Fibroblast of lung (primary cell): ENCODE measurements at places on chromosomes 2 and 18. TPM values are rescaled to one million over a fixed set of nuclear protein-coding genes. Genes with fewer than 3 reads are reported as not detected.
A peak's percentile ranks its signal among the peaks of the same experiment; 100 is the strongest.

The CAPN13 gene
- polyA plus RNA-seq, result not detected in 2 replicates

The RPS27A gene
- polyA plus RNA-seq, result 1,824 and 2,117 TPM in 2 replicates

DNA sequence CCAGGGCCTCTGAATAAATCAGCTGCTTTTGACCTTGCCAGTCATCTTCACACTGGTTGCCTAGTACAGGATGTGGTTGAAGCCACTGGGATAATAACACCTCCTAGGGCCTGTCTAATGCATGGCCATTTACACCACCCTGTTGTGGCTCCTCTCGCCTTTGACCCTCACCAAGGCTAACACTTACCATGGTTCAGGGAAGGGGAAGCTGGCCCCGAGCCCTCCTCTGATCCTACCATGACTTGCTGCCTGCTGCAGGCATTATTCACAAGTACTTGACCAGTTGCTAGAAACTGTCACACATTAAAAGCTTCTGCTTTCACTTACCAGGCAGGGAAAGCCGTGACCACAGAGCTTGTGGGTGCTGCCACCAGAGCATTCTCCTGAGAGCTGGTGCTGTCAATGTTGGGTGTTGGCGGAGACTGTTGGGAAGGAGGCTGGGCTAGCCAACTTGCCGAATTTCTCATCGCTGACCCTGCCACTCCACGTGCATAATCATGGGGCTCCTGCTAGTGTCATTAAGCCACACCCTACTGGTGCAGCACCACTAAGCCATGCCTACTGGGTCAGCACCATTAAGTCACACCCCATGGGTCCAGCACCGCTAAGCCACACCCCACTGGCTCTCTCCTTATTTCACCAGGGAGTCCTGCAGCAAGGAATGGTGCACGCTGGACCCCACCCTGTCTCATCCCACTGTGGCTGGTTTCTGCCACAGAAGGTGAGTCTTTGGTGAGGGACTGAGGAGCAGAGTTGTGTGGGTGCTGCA lies 47.0 kb upstream of the TTC39C start:
- DNase-seq, result no peak
- H3K27ac ChIP-seq, result no peak overlapping the region
- H3K4me1 ChIP-seq, result no peaks in the 10 kb centered on the region
- no peak overlapping the region for H3K4me3 ChIP-seq

GRCh38 chr2:216259081-216259480 lies 113.2 kb downstream of the MARCHF4 start:
- no peak for DNase-seq
- H3K4me3 ChIP-seq, result no peak overlapping the region
- H3K36me3 ChIP-seq, result peaks cover 2% of the 10 kb centered on the region
- no peaks in the 10 kb centered on the region for H3K27me3 ChIP-seq
- no peak overlapping the region for H3K27ac ChIP-seq

The TMEM247 gene
- polyA plus RNA-seq, result not detected in 2 replicates

The ERFE gene
- polyA plus RNA-seq, result 1.1 and 8.3 TPM in 2 replicates

- H3K36me3 ChIP-seq, result no peaks in the 10 kb centered on the region
- peaks cover 4% of the 10 kb centered on the region for H3K4me1 ChIP-seq
- H3K27ac ChIP-seq, result no peak overlapping the region
- no peak for DNase-seq
- no peak overlapping the region for H3K4me3 ChIP-seq
- peaks cover 2% of the 10 kb centered on the region for H3K27me3 ChIP-seq
These were observed 9.4 kb upstream of the PRLH start for GRCh38 chr2:237556773-237557632.

- DNase-seq, result no peak
- no peaks in the 10 kb centered on the region for H3K36me3 ChIP-seq
- H3K27ac ChIP-seq, result no peak overlapping the region
- H3K4me3 ChIP-seq, result no peak overlapping the region
- no peaks in the 10 kb centered on the region for H3K4me1 ChIP-seq
These were observed 68.7 kb downstream of the MTHFD2 start for GRCh38 chr2:74267068-74267467.

GRCh38 chr18:46097801-46098615 lies at the start of gene ATP5F1A:
ATP5F1A (minus strand) TSS chr18:46098296; CDS start chr18:46098231, 65 bp downstream.
- H3K4me1 ChIP-seq, result peaks cover 3% of the 10 kb centered on the region
- H3K4me3 ChIP-seq, result peak within 1 kb of the TSS; percentile 84
- peak within 1 kb of the TSS; percentile 83 for H3K27ac ChIP-seq
- no peaks in the 10 kb centered on the region for H3K27me3 ChIP-seq

- H3K4me1 ChIP-seq, result no peaks in the 10 kb centered on the region
- no peak overlapping the region for H3K4me3 ChIP-seq
- no peak for DNase-seq
- no peak overlapping the region for H3K27ac ChIP-seq
- H3K36me3 ChIP-seq, result no peaks in the 10 kb centered on the region
These were observed 41.6 kb upstream of the MGAT4A start for GRCh38 chr2:98772536-98772935.

- DNase-seq, result no peak
- H3K27me3 ChIP-seq, result no peaks in the 10 kb centered on the region
- H3K36me3 ChIP-seq, result no peaks in the 10 kb centered on the region
- H3K27ac ChIP-seq, result no peak overlapping the region
These were observed 146.5 kb downstream of the CCDC74A start for GRCh38 chr2:131674174-131674507.

DNA sequence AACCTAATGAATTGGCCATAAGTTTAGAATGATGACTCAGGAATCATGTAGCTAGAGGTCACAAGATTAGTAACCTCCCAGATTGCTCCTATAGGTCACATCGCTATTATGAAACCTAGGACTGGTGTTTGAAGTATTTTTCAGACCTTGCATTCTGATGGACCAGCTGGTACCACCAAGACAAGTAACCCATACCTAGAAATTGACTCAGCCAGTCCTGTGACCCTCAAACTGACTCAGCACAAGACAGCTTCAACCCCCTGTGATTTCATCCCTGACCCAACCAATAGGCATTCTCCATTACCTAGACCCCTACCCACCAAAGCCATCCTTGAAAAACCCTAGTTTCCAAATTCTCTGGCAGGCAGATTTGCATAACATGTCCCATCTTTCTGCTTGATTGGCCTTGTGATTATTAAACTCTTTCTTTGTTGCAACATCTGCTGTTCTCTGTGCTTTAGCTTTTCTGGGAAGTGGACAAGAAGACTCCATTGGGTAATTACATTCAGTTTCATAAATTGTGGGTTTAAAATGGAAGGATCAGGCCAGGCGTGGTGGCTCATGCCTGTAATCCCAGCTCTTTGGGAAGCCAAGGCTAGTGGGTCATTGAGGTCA lies 254.9 kb downstream of the IRS1 start:
- peak; percentile 21 for DNase-seq
- no peak overlapping the region for H3K27ac ChIP-seq
- no peaks in the 10 kb centered on the region for H3K27me3 ChIP-seq
- no peak overlapping the region for H3K4me3 ChIP-seq
- peaks cover 3% of the 10 kb centered on the region for H3K4me1 ChIP-seq

DNA sequence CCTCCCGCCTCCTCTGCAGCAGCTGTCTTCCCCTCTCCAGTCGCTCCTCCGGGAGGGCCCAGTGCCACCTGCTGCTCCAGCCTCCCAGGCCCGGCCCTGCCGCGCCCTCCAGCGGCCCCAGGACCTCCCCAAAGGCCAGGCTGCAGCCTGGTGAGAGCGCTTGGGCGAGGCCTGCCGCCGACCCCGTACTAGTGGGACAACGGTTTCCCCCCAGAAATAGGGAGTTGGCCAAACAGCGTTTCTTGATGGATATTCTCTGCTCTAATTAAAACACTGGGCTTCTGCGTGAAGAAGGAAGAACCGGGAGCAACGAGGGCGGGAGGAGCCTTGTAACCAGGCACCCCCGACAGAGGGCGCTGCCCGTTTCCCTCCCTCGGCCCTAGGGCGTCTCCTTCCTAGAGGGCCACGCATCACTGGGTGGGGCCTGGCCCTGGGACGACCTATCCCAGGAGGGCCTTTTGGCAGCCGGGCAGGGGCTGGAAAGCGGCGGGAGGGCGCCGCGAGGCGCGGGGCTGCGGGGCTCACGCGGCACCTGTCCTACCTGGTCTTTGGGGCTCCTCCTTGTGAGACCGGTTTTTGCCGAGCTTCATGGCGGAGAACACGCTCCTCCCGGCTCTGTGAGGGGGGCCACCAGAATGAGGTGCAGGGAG lies 25.4 kb upstream of the OTOF start:
- H3K4me3 ChIP-seq, result peak overlapping the region; percentile 14
- peaks cover 15% of the 10 kb centered on the region for H3K27me3 ChIP-seq
- no peaks in the 10 kb centered on the region for H3K36me3 ChIP-seq
- no peak overlapping the region for H3K27ac ChIP-seq
- H3K4me1 ChIP-seq, result peaks cover 2% of the 10 kb centered on the region
- peak; percentile 61 for DNase-seq

The KLHL29 gene
- polyA plus RNA-seq, result 4.2 and 7.1 TPM in 2 replicates

GRCh38 chr2:191244350-191244749 lies 854 bp upstream of the MYO1B start:
- DNase-seq, result no peak
- H3K4me3 ChIP-seq, result no peak overlapping the region
- H3K36me3 ChIP-seq, result no peaks in the 10 kb centered on the region
- peaks cover 7% of the 10 kb centered on the region for H3K4me1 ChIP-seq
- no peaks in the 10 kb centered on the region for H3K27me3 ChIP-seq

The OSBPL6 gene
- polyA plus RNA-seq, result 1.0 and 3.5 TPM in 2 replicates

The REG3G gene
- polyA plus RNA-seq, result not detected in 2 replicates

DNA sequence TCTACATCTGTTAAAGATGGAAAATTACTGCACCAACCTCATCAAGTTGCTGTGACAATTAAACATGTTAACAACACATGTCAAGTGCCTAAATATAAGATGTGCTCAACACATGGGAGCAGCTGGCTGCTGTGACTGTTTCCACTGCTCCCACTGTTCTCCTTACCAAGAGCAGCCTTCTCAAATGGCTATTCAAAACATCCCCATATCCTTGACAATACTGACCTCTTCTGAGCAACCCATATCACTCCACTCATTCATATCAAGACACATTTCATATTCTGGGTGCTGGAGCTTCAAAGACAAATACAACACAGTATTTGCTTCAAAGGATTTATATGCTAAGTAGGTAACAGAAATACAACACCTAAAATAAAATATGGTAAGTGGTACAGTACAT lies 60.3 kb downstream of the PIAS2 start:
- no peaks in the 10 kb centered on the region for H3K4me1 ChIP-seq
- DNase-seq, result peak; percentile 7

The DSEL gene
- polyA plus RNA-seq, result 43.9 and 60.3 TPM in 2 replicates

The ARL4C gene
- polyA plus RNA-seq, result 23.2 and 45.5 TPM in 2 replicates
